Effector CD4-positive, alpha-beta T cell (primary cell): ENCODE measurements at places on chromosomes 12 and 14.
A peak's percentile ranks its signal among the peaks of the same experiment; 100 is the strongest.

DNA sequence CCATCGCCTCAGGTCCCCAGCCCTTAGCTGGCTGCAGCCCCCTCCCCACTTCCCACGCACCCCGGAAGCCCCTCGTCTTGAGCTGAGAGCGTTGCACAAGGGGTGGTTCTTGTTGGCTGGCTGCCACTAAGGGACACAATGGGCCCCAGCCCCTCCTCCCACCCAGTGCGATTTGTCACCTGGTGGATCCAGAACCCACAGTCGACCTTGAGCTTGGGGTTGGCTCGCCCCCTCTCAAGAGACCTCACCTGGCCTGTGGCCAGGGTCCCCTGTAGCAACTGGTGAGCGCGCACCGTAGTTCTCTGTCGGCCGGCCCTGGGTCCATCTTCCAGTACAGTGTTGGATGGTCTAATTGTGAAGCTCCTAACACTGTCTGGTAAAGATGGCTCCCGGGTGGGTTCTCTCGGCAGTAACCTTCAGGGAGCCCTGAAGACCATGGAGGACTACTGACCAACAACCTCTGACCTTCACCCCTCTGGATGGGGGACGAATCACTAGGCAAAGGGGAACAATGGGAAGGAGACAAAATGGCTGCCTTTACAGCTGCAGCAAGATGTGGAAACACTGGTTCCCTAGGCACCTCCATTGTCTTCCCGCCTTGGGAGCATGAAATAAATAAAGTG, 6.6 kb downstream of the PHB2 start:
- DNase-seq, result no peak

DNA sequence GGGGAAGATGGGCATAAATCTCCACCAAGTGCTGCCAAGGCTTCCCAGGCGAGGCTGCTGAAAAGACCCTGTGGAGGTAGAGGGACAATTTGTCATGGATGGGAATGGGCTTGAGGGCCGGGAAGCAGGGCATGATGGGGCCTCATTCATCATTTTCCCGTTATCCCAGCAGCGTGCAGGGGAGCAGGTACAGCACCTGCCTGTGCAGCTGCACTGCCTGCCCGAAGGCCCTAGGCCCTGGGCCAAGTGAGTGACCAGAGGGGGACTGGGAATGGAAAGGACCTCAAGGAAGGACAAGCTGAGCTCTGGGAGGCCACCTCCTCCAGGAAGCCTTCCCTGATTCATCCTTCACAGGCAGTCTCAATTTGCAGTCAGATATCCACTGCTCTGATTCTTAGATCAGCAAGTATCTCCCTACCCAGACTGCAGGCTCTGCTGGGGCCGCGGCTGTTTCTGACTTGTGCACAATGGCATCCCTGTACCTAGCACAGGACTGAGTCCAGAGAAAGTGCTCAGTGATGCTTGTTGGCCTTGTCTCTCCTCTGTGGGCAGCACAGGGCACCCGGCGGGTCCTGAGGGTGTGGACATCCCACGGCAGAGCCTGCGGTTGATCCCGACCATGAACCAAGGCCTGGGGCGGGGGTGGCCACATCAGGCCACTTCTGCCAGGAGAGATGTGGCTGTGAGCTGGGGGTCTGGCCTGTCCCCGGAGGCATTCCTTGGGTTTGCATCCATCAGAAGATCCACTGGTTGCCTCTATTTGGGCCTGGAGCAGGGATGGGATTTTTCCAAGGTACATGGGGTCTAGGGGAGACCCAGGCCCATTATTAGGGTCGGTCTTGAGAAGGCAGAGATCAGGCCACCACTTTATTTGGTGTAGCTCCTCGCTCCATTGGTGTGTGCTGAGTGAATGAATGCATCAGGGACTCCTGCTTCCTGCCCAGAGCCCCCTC, 167.3 kb upstream of the RTL1 start:
- no peak for DNase-seq

DNA sequence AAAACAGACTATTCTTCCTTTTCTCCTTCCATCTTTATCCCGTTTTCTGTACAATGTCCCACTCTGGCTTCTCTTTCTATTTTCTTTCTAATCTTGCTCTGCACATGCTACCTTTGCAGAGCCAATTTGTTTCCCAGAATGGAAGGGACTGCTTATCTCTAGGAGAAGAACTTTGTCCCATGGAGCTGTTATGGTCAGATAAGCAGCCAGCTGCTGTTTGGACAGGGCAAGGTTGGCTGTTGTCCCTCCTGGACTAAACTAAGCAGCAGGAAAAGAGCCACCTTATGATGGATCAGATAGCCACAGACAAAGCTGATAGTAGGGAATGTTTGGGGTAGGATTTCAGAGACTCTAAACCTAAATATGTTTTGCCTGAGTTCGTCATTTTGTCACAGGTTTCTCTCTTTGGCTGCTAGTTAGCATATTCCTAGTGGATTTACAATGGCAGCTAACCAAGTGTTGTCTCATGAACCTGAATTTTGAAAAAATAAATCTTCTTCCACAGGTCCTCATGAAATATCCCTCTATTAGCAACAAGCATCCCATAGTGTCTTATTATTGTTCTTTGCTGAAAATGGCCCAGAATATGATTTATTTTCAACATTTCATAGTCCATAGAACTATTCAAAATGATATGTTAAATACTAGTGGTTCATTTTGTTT, 262.8 kb downstream of the SLC16A7 start:
- no peak for DNase-seq

DNA sequence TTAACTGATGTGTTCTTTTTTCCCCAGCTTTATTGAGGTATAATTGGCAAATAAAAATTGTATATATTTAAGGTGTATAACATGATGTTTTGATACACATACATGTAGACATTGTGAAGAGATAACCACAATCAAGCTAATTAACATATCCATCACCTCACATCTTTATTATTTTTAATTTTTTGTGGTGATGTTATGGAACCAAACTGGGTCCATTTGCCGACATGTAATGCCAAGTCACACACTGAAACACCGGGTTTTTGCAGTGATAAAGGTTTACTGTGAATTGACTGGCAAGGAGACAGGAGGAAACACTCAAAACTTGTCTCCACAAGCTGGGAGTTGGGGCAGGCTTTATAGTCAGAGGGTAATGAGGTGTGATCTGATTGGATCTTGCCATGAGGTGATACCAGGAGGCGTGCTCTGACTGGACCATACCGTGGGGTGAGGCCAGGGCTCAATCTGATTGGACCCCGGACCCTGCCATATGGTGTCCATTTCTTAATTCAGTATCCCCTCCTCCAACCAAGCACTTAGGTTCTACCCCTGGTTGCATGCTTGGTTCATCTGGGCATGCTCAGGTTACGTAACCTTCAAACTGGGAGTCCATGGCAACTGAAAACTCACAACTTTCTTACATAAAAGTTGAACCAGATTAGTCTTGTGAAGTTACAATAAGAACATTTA, 11.8 kb upstream of the WSCD2 start:
- DNase-seq, result no peak

GRCh38 chr14:104496095-104496494, 83.5 kb upstream of the C14orf180 start:
- DNase-seq, result no peak

- no peak for DNase-seq
These were observed 798 bp downstream of the CCDC198 start for GRCh38 chr14:57492859-57493258.

DNA sequence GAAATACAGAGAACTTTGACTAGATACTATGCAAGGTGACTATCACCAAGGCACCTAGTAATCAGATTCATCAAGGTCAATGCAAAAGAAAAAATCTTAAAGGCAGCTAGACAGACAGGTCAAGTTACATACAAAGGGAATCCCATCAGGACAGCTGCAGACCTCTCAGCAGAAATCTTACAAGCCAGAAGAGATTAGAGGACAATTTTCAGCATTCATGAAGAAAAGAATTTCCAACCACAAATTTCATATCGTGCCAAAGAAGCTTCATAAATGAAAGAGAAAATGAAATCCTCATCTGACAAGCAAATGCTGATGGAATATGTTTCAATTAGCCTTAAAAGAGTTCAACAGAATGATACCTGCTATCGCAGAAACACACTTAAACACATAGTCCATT, 913.7 kb downstream of the RPS29 start:
- DNase-seq, result no peak

DNA sequence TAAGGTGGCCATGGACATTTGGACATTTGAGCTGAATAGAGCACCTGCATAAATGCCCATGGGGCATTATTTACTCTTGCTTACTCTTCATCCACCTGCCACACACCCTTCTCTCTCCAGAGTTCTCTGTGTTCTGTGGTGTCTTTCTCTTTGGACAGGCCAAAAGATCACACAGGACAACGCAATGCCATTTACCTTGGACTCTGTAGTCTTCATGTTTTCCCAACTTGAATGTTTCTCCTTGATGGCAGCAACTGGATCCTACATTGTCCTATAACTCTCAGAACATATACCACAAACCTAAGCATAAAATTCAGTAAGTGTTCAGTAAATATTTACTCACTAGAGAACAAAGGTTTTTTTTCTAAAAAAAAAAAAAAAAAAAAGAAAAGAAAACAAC, 41.7 kb upstream of the PTHLH start:
- DNase-seq, result no peak

DNA sequence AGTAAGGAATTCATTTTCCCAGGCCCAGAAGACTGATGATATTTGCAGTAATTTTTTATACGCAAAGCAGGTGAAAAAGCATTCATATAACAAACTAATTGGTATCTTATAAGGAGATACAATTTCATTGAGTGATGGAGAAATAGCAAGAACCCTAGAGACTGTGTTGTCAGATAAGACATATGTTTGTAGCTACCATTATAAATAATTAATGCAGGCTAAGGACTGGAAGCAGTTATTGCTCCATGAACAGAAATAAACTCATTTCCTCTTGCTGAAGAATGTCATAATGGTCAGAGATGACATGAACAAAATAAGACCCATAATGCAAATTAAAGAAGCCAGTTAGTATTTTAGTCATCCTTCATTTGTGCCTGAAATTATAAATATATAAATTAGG, 1.5 kb downstream of the OR6C2 start:
- DNase-seq, result no peak

DNA sequence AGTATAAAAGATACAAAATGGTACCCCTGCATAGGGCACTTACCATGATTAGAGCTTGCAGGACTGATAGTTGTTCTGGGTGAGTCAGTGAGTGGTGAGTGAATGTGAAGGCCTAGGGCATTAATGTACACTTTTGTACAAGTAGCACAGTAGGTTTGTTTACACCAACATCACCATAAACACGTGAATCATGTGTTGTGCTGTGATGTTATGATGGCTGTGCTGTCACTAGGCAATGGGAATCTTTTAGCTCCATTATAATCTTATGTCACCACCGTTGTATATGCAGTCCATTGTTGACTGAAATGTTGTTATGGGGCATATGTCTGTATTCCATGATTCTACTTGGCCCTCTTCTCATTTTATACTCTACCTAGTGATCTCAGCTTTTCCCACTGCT, 11.8 kb downstream of the NUBPL start:
- no peak for DNase-seq

- no peak for DNase-seq
These were observed 83.2 kb upstream of the DIO3 start for GRCh38 chr14:101478096-101478495.

DNA sequence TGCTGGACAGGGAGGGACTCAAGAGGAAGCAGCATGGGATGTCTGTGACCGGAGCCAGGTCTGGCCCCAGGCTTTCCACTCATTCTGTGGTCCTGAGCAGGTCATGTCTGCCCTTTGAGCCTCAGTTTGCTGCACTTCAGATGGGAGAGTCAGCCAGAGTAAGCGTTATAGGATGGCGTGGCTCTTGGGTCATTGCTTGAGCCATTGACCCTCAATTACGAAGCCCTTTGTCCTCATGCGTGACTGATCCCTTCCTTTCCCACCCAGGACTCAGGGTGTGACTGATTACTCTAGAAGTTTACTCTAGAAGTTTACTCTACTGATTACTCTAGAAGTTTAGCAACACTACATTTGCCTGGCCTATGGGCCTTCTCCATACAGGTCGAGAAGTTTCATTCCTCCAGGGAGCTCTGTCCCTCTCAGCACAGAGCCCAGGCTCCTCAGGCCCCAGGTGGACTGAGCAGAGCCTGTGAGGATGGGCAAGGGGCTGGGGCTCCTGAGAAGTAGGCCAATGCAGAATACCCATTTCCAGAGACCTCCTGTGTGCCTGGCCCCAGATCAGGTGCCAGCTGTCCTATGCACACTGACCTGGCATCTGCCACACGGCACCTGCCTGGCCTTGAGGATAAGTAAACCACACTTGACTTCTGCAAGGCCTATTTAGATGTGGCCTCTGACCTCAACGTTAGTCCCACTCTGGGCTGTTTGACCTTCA, 7.6 kb upstream of the IFI27 start:
- DNase-seq, result no peak

GRCh38 chr14:102605029-102605428, 12.6 kb downstream of the RCOR1 start:
- no peak for DNase-seq

DNA sequence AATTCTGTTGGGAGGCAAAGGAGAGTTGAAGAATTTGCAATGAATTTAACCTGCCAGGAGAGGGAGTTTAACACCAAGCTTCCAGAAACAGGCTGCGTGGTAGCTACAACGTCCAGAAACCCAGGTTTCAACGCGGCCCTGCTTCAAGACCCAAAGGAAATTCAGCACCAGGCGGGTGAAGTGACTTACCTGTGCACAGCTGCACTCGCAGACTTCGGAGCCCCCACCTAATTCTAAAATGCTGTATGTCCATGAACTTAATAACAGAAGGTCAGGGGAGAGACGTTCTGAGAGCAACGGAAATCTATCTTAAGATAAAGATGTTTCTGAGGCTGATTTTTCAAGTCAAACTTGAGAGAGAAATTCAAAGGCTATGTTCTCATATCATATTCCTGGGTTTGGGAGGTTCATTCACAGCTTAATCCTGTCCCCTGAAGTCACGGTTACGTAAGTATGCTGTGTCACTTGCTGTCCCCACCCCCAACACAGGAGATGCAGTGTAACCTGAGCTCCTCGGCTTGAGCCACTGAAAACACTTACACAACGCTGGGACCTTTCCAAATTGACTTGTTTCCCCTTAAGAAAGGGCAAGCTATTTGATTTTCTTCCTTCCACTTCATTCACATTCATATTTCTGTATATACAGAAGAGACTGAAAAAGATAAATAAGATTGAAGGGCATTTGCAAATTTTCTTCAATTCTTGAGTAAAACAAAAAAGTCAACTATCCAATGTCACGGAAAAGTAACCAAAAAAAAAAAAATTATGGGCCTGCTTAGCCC, 22.7 kb downstream of the CLIP1 start:
- DNase-seq, result peak; percentile 35

GRCh38 chr12:28415755-28416154, 225.5 kb downstream of the CCDC91 start:
- no peak for DNase-seq

- DNase-seq, result no peak
These were observed 350.2 kb downstream of the DIO2 start for GRCh38 chr14:79861111-79861510.

GRCh38 chr14:99036611-99037293, 235.2 kb downstream of the BCL11B start:
- DNase-seq, result no peak

DNA sequence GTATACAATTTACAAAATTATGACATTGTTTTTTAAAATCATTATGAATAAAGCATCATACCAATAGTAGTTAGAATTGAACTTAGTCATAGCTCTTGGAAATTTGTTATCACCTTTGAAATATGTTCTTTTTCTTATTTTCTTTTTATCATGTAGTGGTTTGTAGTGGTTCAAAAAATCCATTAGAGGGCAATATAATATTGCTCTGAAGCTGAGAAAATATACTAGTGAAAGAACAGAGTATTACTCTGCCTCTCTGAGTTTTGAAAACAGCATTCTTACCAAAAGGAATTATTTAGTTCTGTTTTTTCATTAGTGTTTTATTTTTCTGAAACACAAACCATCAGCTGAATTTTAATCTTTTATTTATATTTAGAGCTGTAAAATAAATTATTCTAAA, 76.2 kb downstream of the PDZRN4 start:
- DNase-seq, result no peak
